ENCODE measurements at places on chromosomes 12 and 14.

- DNase-seq = no peak
These were observed 371.2 kb downstream of the DIO2 start for GRCh38 chr14:79840103-79840502.

- DNase-seq = no peak
These were observed 20.8 kb upstream of the CD27 start for GRCh38 chr12:6424008-6424347.

- no peak for DNase-seq
These were observed 70.3 kb downstream of the ATP23 start for GRCh38 chr12:58011676-58012075.

DNA sequence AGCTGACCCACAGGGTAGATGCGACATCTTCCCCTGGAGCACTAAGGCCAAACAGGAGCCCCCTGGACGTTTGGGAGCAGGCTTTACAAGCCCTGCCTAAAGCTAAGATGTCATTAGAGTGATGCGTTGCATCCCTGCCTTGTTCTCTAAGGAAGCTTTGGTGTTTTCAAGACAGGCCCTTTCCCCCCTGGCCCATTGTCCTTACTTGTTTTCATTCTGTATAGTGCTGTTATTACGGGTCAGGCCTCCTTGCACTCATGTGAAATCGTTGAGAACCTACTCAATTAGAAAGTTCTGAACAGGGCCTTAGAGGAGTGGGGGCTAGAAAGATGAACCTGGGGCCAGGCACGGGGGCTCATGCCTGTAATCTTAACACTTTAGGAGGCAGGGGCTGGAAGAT is 1.7 kb upstream of the PRKCH start:
- no peak for DNase-seq

- no peak for DNase-seq
These were observed 66.3 kb upstream of the BCL11B start for GRCh38 chr14:99338313-99338712.

DNA sequence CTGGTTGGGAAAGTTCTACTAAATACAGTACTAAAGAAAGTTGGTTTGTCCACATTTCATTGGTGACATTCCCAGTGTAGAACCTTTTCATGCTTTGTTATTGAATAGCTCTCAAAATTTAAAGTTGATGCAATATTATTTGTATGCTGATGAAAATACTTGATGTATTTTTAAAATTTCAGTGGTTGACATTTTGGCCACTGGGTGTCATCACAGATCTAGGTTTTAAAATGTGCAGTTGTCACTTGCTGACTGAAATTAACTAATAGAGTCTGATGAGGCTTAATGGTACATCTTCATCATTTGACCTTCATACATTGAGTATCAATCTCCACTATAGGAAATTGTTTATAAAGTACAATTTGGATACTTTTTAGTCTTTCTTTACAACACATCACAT is 37.1 kb downstream of the CMAS start:
- no peak for DNase-seq

- no peak for DNase-seq
These were observed 38.8 kb downstream of the MDM1 start for GRCh38 chr12:68293347-68293746.

DNA sequence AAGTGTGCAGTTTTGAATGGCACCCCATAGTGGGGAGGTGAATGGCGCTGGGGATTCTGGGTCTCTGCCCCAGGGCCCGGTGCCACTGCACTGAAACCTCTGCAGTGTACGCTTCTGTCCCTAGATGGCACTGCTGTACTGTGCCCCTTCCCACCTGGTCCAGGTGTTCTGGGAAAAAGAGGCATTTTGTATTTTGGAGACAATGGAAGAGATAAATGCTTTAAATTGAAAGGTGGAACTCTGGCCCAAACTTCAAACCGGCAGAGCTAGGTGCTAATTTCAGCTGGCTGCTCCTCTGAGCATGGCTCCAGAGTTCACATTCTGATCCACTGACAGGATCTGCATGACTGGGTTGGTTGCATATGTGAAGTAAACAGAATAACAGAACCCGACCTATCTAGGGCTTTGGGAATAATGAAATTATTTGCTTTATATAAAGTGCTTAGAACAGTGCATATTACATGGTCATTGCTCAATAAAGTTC is 52.2 kb downstream of the KRT80 start:
- DNase-seq = no peak

DNA sequence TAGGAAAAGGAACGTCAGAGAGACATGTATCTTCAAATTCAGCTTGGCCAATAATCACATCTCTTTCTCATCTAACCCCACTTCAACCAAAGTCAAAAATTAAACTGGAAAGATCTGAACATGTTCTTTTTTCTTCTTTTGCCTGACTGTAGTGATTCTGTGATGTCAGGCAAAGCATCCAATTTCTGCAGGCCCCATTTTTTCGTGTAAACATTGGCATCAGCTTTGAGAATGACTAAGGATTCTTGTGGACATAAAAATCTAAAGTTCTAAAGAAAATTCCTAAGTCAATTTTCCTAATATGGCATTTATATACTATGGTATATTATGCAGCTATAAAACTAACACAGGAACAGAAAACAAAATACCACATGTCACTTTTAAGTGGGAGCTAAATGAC is 89.1 kb downstream of the STXBP6 start:
- no peak for DNase-seq

DNA sequence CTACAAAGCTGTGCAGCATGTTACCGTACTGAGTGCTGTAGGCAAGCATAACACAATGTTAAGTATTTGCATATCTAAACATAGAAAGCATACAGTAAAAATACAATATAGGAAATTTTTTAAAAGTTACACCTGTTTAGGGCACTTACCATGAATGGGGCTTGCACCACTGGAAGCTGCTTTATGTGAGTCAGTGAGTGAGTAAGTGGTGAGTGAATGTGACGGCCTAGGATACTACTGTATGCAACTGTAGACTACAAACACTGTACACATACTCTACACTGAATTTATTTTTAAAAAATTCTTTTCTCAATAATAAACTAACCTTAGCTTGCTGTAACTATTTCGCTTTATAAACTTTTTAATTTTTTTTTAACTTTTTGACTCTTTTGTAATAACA is 82.1 kb upstream of the FSCB start:
- DNase-seq = no peak

DNA sequence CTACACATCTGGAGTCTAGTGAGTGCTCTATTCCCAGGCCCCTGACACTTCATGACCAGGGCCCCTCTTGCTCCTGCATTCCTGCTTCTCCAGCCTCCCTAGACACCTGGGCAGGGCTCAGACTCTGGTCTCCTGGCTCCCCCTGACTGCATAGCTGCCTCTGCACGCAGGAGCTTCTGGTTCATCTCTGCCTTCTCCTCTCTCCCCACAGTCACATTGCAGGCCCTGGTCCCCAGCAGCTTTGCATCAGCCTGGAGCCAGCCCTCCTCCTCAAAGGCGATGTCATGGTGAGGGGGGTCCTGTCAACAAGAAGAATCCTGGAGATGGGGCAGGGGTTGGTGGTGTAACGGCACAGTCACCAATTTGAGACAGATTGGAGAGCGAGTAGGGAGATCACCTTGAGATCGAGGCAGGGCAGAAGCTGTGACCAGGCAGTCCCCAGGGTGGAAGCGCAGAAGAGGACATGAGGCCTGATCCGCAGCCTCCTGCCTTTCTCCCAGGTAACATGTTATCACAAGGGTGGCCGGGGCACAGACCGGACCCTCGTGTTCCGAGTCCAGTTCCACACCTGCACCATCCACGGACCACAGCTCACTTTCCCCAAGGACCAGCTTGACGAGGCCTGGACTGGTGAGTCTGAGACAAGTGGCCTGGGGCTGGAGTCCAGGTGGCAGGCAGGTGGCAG is 8.1 kb downstream of the TNS2 start:
- DNase-seq = no peak

DNA sequence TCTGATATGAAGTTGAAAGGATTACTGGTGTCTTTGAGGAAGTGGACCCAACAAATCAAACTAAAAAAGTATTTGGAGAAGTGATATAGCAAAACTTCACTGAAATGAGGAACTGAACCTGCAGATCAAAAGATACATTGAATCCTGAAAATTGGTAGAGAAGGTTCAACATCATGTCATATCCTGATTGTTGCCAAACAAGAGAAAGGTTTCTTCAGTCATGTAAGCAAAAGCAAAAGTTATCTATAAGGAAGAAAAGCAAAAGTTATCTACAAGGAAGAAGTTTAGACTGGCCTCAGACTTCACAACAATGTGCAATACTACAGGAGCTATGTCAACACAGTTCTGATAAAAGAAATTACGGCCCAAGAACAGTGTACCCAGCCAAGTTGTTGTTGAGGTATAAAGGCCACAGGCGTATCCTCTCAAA is 142.7 kb downstream of the RAD51B start:
- DNase-seq = no peak

GRCh38 chr12:58570411-58570810 is 349.9 kb downstream of the LRIG3 start:
- no peak for DNase-seq

GRCh38 chr14:76337635-76338545 is 38.0 kb upstream of the ESRRB start:
- no peak for DNase-seq

DNA sequence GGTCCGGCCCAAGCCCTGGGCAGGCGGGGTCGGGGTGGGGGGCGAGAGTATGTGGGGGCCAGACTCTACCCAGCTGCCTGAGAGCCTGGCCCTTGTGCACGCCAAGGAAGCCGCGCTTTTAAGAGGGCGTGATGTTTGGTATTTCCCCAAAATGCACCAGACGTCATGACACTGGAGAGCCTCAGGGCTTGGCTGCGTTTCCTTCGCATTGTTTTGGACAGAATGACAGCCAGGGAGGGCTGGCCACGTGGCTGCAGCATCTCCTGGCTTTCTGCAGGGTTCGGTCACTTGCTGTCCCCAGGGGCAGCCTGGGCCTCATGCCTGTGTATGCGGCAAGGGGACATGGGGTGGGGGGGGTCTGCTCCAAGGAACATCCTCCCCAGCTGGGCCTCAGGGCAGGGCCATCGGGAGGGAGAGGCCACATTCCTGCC is 16.1 kb upstream of the NUDT14 start:
- no peak for DNase-seq

GRCh38 chr12:53223389-53224060 is 8.5 kb downstream of the RARG start:
- no peak for DNase-seq
